Naive thymus-derived CD4-positive, alpha-beta T cell (primary cell): ENCODE measurements at places on chromosomes 7 and 10.

GRCh38 chr7:37352974-37353948 lies 95.4 kb downstream of the ELMO1 start:
- peak overlapping the region; percentile 75 for H3K27ac ChIP-seq
- peak overlapping the region; percentile 93 for H3K4me3 ChIP-seq
- no peaks in the 10 kb centered on the region for H3K36me3 ChIP-seq
- peaks cover 44% of the 10 kb centered on the region for H3K4me1 ChIP-seq
- peak; percentile 82 for DNase-seq
- no peaks in the 10 kb centered on the region for H3K27me3 ChIP-seq

DNA sequence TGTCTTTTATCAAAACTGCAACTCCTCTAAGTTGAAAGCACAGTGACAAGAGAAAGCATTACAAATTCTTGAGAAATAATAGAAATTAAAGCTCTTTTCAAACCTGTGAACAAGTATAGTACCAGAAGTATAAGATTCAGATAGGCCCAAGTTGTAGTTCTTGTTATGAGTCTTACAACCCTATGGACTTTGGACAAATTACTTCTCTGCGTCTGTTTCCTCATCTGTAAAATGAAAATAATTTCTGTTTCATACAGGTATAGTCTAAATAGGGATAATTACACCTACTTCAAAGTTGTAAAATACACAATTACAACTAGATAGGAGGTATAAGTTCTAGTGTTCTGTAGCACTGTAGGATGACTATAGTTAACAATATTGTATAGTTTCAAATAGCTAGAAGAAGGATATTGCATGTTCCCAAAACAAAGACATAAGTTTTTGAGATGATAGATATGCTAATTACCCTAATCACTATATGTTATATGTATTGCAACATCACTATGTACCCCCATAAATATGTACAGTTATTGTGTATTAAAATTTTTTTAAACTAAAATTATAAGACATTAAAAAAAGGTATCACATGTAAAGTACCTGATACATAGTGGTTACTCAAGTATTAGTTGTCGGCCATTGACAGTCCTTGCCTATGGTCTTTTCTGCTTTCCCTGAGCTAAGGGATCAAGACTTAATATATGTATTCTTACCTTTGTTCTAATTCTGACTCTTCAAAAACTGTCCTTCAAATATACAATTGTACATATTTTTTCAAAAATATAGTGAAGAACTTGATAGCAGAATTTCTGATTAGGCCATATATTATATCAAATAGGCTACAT lies 1.8 kb upstream of the WASL start:
- H3K27ac ChIP-seq: no peak overlapping the region
- no peak for DNase-seq
- H3K36me3 ChIP-seq: no peaks in the 10 kb centered on the region
- no peak overlapping the region for H3K4me3 ChIP-seq

- no peaks in the 10 kb centered on the region for H3K36me3 ChIP-seq
- no peak for DNase-seq
- H3K4me1 ChIP-seq: no peaks in the 10 kb centered on the region
- H3K27me3 ChIP-seq: no peaks in the 10 kb centered on the region
Measured at GRCh38 chr7:114710499-114710898, 211.4 kb upstream of the MDFIC start.

DNA sequence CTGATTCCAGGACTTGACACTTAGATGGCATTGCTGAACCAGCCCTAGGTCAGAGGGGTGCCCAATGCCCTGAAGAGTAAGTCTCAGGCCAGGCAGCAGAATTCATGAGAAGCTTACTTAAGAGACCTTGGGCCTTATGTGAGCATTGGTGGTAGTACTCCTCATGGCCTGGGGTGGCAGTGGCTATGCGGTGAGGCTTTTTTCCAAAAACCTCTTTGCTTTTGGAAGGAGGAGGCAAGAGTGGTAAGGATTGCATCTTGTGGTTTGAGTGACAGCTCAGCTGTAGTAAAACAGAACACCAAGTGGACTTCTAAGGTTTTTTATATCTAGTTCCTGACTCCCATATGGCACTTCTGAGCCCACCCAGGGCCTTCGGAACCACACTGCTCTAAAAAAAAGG lies 459.0 kb upstream of the STEAP1 start:
- no peaks in the 10 kb centered on the region for H3K4me1 ChIP-seq
- no peak for DNase-seq
- no peaks in the 10 kb centered on the region for H3K36me3 ChIP-seq
- no peak overlapping the region for H3K27ac ChIP-seq
- no peaks in the 10 kb centered on the region for H3K27me3 ChIP-seq

DNA sequence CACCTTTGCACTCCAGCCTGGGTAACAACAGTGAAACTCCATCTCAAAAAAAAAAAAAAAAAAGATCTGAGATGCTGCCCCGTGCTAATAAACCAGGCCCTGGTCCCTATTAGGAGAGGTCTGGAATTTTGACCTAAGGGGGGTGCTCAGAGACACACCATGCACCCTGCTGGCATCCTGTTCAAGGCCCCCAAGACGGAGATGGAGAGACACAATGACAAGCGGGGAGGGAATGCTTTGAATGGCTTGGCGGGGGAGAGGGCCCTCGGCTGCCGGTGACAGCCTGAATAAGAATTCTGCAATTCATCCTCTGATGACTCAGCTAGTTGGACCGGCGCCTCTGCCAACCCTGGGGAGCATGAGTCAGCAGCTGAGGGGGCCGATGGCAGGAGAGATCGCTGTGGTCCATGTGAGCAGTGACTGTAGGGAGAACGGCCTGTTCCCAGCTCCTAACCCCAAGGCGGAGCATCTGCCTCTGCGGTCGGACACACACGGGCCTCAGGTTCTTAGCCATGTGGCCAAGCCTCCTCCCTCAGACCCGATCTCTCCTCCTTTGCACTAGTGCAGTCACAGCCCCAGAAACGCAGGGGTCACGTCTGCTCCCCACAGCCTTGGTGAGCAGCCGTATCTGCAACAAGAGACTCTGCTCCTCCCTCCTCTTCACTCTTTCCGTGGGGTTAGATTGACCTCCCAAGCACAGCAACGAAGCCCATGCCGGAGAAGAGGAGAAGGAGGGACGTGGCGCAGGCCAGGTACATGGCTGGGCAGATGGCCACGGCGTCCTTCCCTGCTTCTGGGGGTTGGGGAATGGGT lies 14.9 kb downstream of the TRIM56 start:
- H3K4me1 ChIP-seq: no peaks in the 10 kb centered on the region
- peak; percentile 55 for DNase-seq

- no peak overlapping the region for H3K27ac ChIP-seq
- H3K4me1 ChIP-seq: no peaks in the 10 kb centered on the region
- H3K27me3 ChIP-seq: no peaks in the 10 kb centered on the region
- peaks cover 50% of the 10 kb centered on the region for H3K36me3 ChIP-seq
- no peak overlapping the region for H3K4me3 ChIP-seq
- no peak for DNase-seq
Measured at GRCh38 chr10:16597656-16598055, 76.0 kb upstream of the C1QL3 start.

DNA sequence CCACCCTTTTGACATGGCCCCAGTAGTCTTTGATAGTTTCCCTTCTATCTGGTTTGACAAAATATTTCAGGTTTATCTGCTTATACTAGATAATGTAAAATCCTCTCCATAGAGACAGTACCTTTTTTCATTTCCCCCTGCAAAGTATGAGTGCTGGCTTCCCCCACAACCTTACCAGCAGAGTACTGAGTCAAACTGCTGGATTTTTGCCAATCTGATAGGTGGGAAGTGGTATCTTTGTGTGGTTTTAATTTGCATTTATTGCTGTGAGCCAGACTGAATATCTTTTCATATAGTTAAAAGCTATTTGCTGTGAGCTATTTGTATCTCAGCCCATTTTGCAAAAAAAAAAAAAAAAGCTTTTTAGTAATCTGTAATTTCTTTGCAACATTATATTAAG lies 32.1 kb upstream of the HECTD2 start:
- no peak overlapping the region for H3K4me3 ChIP-seq
- peak; percentile 35 for DNase-seq
- H3K36me3 ChIP-seq: no peaks in the 10 kb centered on the region
- no peaks in the 10 kb centered on the region for H3K27me3 ChIP-seq

GRCh38 chr10:17365402-17365801 lies 89.0 kb downstream of the ST8SIA6 start:
- DNase-seq: no peak
- no peaks in the 10 kb centered on the region for H3K36me3 ChIP-seq
- no peaks in the 10 kb centered on the region for H3K4me1 ChIP-seq
- no peak overlapping the region for H3K27ac ChIP-seq

DNA sequence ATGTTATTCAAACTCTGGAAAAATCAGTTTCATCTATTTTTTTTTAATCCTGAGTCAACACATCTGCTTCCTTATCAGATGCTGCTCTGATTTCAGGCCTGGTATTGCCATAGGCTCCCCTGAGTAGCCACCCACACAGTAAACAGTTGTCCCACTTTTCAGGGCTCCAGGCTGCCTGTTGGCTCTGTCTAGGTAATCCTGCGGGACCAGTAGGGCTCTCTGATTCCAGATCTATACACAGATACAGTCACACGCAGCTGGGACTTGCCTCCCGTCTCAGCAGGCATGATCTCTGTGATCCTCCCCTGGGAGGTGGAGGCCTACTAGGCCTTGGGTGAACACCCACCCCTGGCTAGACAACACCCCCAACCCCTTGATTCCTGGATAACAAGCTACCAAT lies 206.1 kb downstream of the CREB5 start:
- H3K36me3 ChIP-seq: no peaks in the 10 kb centered on the region
- no peak for DNase-seq
- no peak overlapping the region for H3K27ac ChIP-seq
- no peaks in the 10 kb centered on the region for H3K4me1 ChIP-seq

DNA sequence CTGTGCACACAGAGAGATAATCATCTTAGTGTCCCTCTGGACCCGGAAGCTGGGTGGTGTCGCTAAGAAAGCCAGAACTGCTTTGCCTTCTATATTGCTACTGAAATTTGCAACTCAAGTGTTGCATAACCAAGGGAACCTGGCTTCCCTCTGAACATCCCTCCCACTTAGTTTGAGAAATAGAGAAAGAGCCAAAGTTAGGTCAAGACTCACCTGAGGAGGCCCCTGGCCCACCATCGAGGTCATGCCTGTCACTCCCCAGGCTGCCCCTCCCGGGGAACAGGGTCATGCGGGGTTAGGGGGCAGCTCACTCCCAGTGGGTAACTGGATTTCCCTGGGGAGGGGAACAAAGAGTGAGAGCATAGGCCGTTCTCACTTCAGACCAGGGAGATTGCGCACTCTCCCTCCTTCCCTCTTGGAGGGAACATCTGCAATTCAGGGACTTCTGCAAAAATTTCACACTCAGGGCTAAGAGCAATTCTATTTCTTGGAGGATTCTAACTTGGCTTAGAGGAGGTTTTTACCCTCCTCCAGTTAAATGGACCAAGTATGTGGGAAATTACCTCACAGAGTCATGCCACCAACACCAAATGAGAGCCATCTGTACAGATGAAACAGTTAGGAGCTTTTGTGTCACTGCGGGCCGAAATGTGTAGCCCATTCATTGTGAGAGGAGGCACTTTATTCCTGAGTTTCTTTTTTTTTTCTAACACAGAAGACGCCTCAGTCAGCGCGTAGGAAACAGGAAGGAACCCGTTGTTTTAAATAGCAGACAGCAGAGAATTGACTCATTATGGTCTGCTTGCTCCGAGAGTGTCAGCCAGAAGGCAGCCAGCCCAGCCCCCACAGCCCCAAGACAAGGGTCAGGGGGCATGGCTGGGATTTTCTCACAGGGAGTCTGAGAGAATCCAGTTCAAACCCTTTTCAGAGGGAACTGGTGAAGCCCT lies 221.3 kb downstream of the ARHGAP12 start:
- H3K36me3 ChIP-seq: no peaks in the 10 kb centered on the region
- DNase-seq: no peak
- no peaks in the 10 kb centered on the region for H3K27me3 ChIP-seq
- no peak overlapping the region for H3K27ac ChIP-seq
- no peak overlapping the region for H3K4me3 ChIP-seq
- H3K4me1 ChIP-seq: peaks cover 11% of the 10 kb centered on the region

GRCh38 chr7:116249969-116250553 lies 39.7 kb downstream of the TES start:
- H3K36me3 ChIP-seq: no peaks in the 10 kb centered on the region
- no peaks in the 10 kb centered on the region for H3K27me3 ChIP-seq
- H3K4me1 ChIP-seq: no peaks in the 10 kb centered on the region
- no peak overlapping the region for H3K4me3 ChIP-seq

DNA sequence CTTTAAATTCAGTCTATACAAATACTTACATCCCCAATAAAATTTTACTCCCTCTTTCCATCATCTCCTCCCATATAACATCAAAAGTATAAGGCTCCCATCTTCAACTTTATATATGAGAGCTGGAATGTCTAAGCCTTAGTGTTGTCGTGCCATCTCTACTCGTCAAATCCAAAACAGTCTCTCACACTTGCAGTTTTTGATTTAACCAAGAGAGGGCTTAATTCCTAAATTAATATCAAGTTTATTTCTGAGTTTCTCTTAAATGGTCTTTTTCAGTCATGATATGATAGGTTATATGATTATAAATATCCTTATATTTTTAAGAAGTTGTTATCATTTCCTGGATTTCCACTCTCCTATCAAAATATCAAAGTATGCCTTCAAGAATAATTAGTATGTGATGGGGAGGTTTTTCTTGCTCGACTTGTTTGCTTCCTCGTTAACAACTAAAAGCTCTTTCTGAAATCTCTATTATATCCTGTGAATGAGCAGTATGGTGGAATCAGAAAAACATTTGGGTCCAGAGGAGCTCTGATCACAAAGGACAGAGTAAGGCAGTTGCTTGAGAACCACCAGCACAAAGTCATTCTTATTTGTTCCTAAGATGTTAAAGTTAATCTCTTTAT lies 12.5 kb upstream of the LIPK start:
- H3K4me1 ChIP-seq: no peaks in the 10 kb centered on the region
- no peaks in the 10 kb centered on the region for H3K36me3 ChIP-seq
- H3K27ac ChIP-seq: no peak overlapping the region
- no peak overlapping the region for H3K4me3 ChIP-seq

DNA sequence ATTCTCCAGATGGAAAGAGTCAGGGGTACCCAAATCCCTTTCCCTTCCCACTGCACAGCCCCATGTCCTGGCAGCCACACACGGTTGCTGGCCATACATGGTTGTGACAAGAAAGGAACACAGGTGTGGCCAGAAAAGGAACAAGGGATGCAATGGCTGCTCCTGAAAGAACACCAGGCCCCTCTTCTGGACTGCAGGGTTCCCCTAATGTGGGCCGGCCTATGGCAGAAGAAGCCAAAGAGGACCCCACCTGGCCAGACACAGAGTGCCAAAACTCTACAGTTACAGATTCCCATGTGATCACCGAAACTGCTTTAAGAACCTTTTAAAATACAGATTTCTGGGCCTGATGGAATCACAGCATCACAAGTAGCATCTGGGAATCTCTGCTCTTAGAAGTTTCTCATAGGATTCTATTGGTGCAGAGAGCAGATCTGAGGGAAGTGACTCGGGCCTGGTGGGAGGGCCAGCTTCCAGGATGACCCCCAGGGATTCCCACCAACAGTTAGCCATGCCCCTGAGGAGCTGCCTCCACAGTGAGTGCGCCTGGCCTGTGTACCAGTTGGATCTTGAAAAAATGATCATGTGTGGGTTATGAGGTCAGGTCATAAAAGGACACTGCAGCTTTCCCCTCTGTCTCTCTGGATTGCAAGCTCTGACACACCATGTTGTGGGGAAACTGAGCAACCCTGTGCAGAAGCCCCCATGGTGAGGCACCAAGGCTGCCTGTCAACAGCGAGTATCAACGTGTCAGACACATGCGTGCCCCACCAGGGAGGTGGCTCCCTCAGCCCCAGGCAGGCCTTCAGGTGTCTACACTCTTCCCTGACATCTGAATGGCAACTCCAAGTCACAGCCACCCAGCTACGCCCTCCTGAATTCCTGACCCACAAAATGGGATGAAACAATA lies 89.6 kb upstream of the LANCL2 start:
- no peak overlapping the region for H3K27ac ChIP-seq
- H3K4me1 ChIP-seq: no peaks in the 10 kb centered on the region
- H3K36me3 ChIP-seq: no peaks in the 10 kb centered on the region
- H3K27me3 ChIP-seq: no peaks in the 10 kb centered on the region
- H3K4me3 ChIP-seq: no peak overlapping the region
